Left colon (tissue), 2 donors: ENCODE measurements at places on chromosomes 3 and 15. TPM values are rescaled to one million over a fixed set of nuclear protein-coding genes. Genes with fewer than 3 reads are reported as not detected.

DNA sequence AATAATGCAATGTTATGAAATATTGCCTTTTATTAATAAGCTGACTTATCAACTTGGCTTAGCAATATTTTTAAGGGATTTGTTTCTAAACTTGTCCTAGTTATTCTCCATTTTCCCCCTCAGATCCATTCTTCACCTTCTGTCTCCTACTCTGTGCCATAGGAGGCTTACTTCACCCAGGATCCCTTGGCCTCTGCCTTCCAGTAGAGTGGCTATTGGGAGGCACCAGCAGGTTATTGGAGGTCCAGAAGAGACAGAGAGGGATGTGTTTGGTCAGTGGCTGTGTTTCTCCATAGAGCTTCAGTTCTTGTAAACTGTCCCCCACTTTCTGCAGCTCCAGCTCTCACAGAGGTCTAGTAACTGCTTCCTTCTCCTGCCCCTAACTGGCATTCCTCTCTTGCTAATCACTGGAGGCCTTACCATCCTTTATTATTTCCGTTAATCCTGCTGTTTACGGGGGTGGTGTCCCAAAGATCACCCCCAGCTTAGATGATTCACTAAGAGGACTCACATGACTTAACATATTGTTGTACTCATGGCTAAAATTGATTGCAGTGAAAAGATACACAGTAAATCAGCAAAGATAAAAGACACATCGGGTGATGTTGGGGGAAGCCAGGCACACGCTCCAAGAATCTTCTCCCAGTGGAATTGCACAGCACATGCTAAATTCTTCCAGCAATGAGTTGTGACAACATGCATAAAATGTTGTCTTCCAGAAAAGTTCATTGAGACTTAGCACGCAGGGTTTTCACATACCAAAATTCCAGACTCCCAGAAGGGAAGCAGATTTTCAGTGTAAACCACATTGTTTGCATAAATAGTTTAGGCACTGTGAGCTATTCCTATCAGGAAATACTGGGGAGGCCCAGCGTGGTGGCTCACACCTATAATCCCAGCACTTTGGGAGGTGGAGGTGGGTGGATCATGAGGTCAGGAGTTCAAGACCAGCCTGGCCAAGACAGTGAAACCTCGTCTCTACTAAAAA lies 67.5 kb downstream of the RPL22L1 start:
- no peak for DNase-seq

- DNase-seq: no peak
Measured at GRCh38 chr15:95958382-95958781, 372.1 kb upstream of the NR2F2 start.

- DNase-seq: no peak
Measured at GRCh38 chr3:184868477-184868876, 56.5 kb downstream of the VPS8 start.

DNA sequence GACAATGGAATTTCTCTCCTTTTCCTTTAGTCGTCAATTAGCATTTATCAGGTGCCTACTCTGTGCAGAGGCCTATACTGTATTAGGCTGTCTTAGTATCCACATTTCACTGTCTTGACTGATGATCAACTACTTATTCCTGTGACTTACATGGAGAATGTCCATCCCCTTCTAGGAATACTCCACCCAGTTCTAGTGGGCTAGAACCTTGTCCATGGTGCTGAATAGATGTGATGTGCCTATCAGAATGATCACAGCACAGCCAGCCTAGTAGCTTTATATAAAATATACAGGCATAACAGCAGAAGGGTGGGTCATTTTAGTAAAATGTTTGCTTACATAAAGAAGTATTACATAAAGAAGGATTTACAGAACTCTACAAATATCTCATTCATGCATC lies 621.4 kb downstream of the PDCD6IP start:
- DNase-seq: no peak

DNA sequence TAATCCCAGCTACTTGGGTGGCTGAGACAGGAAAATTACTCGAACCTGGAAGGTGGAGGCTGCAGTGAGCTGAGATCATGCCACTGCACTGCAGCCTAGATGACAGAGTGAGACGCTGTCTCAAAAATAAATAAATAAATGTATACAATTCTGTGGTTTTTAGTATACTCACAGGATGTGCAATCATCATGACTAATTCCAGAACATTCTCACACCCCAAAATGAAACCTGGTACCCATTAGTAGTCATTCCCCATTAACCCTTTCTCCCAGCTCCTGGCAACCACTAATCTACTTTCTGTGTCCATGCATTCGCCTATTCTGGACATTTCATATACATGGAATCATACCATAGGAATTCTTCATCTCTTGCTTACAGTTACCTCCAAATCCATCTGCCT lies 44.5 kb downstream of the LRRFIP2 start:
- no peak for DNase-seq

GRCh38 chr3:172447611-172448579 lies at the start of gene GHSR:
TSS of gene GHSR (minus strand) at chr3:172448456. CDS start at chr3:172448413, 43 bp downstream.
- no peak for DNase-seq

- DNase-seq: no peak
Measured at GRCh38 chr3:186732169-186732766, 15.1 kb downstream of the KNG1 start.

DNA sequence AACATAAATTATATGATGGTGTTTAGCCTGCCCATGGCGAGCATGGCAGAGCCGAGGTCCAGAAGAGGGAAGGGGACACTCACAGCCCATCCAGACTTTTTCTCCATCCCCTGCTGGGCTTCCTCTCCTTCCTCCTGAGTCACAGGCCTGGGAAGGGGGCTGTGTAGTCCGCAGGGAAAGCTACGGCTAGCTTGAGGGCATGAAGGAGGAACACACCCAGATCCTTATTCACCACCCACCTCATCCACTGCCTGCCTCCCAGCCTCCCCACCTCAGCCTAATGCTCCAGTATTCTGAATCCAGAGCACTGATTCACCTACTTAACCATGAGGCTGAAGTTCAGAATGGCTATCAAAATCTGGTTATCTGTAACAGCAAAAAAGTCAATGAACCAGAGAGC lies 97.8 kb downstream of the OXNAD1 start:
- DNase-seq: no peak

- no peak for DNase-seq
Measured at GRCh38 chr3:10335871-10336622, 15.1 kb upstream of the SEC13 start.

- DNase-seq: no peak
Measured at GRCh38 chr15:40271685-40272484, 11.0 kb downstream of the ANKRD63 start.

- no peak for DNase-seq
Measured at GRCh38 chr3:46214751-46215352, 6.7 kb upstream of the CCR1 start.

GRCh38 chr3:34351882-34352777 lies 553.7 kb downstream of the PDCD6IP start:
- DNase-seq: no peak

DNA sequence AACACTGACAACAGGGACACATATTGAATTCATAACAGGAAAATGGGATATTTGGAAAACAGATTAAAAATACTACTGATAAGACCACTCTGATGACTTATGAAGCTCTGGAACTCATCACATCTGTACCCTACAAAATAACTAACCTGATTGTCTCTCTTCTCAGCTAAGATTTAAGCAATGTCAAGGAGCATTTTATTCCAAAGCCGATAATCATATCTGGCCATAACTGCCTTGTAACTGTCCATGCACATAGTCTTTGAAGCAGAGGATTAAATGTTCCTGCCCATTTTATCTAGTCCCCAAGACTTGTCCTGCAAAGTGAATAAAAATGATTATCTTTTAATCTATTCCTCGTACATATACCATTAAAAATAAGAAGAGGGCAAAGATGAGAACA lies 234.1 kb downstream of the STAG1 start:
- no peak for DNase-seq

GRCh38 chr3:192831111-192831644 lies 86.5 kb downstream of the MB21D2 start:
- DNase-seq: no peak

- no peak for DNase-seq
Measured at GRCh38 chr3:98650971-98651779, 57.8 kb upstream of the CPOX start.

Gene PIGZ
- 129 TPM for total RNA-seq

Gene TJP1
- 69.9 TPM for total RNA-seq

Gene CTXN2
- not detected for total RNA-seq

Gene RAP2B
- total RNA-seq: 18.5 TPM

Gene GOLGA8J
- not detected for total RNA-seq

Gene CDCP1
- 89.3 TPM for total RNA-seq
